Fibroblast of villous mesenchyme (primary cell): ENCODE measurements at places on chromosomes 5 and 9. TPM values are rescaled to one million over a fixed set of nuclear protein-coding genes. Genes with fewer than 3 reads are reported as not detected.

DNA sequence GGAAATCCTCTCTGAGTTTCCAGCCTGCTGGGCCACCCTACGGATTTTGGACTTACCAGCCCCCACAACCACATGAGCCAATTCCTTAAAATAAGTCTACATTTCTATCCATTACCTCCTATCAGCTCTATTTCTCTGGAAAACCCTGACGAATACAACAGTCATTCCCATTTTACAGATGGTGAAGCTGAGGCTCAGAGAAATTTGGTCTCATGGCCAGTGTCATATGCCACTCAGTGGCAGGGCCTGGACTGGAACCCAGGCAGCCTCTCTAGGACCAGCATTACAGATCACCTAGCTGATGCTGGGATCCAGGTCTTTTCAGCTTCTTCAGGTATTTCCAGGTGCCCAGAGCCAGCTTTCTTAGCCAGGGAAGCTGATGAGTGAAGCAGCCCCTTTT lies 45.0 kb upstream of the SH3PXD2B start:
- DNase-seq, result no peak

DNA sequence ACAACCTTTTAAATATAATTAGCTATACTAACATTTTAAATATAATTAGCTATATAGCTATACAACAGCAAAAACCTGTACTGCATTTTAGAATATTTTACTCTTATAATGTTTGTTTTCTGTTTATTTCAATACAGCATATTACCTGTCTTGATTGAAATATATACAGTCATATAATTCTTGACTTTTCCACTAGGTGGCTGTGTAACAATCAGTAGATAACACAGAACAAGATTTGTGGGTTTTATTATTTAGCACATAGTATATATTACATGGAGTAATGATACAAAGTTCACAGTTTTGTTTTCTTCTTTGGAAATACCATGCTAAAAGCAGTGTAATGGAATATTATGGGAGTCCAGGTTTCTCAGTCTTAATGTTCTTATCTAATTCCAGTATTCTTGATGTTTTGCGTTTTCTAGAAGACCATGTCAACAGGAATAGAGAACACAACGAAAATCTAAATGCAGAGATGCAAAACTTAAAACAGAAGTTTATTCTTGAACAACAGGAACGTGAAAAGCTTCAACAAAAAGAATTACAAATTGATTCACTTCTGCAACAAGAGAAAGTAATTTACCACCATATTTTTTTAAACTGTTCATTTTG lies 13.3 kb downstream of the HMMR start:
- peak; percentile 26 for DNase-seq

DNA sequence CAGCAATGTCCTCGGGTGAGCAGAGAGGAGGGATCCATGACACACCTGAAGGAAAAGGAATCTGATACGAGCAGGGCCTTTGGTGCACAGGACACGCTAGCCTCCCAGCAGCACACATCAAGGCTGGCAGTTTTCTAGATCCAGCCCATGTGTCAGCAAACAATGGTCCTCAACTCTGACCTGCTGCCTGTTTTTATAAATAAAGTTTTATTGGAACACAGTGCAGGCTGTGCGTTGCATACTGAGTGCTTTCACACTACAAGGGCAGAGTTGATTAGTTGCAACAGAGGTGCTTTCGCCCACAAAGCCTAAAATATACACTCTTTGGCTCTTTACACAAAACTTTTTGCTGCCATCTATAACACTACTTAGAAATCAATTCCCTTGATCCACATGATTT lies 147.1 kb downstream of the MYO10 start:
- DNase-seq, result no peak

DNA sequence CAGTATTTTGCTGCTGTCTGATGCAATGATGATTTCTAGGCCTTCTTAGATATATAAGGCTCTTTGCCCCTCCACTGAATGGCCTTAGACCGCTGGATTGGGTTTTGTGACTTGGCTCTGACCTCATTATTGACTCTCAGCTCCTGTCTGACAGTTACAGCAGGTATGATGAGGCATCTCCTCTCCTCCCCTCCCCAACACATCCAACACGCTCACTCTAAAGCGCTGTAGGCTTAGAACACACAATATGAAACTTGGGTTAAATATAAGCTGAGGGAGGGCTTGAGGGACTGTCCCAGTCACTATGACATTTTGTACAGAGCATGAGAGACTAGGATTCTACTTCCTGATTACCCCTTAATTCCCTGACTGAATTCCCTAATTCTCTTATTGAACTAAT lies 18.8 kb upstream of the CER1 start:
- no peak for DNase-seq

DNA sequence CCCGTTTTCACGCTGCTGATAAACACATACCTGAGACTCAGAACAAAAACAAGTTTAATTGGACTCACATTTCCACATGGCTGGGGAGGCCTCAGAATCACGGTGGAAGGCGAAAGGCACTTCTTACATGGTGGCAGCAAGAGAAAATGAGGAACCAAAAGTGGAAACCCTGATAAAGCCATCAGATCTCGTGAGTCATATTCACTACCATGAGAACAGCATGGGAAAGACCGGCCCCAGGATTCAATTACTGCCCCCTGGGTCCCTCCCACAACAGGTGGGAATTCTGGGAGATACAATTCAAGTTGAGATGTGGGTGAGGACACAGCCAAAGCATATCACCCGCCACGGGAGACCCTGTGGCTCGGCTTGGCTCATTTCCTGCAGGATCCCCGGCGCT lies 20.2 kb downstream of the EXD3 start:
- no peak for DNase-seq

DNA sequence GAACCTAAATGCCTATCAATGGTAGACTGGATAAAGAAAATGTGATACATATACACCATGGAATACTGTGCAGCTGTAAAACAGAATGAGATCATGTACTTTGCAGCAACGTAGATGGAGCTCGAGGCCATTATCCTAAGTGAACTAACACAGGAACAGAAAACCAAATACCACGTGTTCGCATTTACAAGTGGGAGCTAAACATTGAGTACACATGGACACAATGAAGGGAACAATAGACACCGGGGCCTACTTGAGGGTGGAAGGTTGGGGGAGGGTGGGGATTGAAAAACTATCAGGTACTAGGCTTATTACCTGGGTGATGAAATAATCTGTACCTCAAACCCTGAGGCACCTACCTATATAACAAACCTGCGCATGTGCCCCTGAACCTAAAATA lies 22.4 kb upstream of the DEPDC1B start:
- DNase-seq, result no peak

GRCh38 chr5:150303660-150304386 lies 1.1 kb upstream of the ARSI start:
- peak; percentile 93 for DNase-seq

The CDH10 gene
- 0.97 and 2.2 TPM in 2 replicates for total RNA-seq

The EQTN gene
- total RNA-seq, result not detected in 2 replicates
